Left renal pelvis (tissue), 4 donors: ENCODE measurements at places on chromosomes 13 and 19.

GRCh38 chr13:113915012-113915763 is 51.3 kb upstream of the GAS6 start:
- DNase-seq = no peak

DNA sequence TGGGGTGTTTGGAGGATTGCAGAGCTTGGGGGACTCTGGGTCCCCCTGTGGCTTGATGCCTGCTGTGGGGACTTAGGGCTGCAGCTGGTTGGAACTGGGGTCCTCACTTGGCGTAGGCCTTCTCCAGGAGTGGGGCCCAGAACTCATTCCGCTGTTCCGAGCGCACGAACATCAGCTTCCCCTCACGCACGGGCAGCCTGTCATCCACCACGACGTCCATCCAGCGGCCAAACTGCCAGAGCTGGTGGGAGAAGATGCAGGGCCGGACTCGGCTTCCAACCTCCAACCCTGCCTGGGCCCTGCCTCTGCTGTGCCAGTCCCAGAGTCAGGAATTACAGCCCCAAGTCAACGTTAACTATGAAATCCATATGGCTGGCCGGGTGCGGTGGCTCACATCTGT is 2.6 kb downstream of the CAPN12 start:
- no peak for DNase-seq

GRCh38 chr13:66640231-66640630 is 589.9 kb downstream of the PCDH9 start:
- DNase-seq = no peak

- no peak for DNase-seq
These were observed 13.4 kb downstream of the LYL1 start for GRCh38 chr19:13089139-13089856.
